ENCODE measurements at places on chromosomes 13 and 19.

GRCh38 chr13:23963184-23963931 lies 66.1 kb upstream of the C1QTNF9B start:
- DNase-seq: no peak

- DNase-seq: no peak
Observed at GRCh38 chr13:79791471-79792042, 310.6 kb downstream of the NDFIP2 start.

GRCh38 chr19:51514866-51515481 lies 13.4 kb upstream of the SIGLEC12 start:
- DNase-seq: peak; percentile 37

- no peak for DNase-seq
Observed at GRCh38 chr13:66264971-66265370, 965.2 kb downstream of the PCDH9 start.

DNA sequence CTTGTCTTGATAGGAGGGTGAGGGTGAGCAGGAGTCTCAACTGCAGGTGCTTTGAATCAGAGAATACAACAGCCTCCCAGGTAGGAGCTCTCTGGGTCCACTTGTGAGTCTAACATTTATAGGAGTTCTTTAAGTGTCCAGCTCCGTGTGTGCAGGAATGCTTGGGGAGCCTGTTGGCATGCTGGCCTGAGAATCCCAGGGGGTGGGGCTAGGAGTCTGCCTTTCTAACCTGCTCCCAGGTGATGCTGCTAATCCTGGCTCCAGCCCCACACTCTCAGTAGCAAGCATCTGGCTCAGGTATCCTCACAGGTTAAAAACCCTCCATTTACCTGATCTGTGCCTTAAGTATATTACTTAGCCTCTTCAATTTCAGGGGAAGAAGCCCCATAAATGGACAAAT lies 368.9 kb downstream of the RBM26 start:
- DNase-seq: no peak

GRCh38 chr13:77714119-77714755 lies 16.8 kb downstream of the SLAIN1 start:
- DNase-seq: no peak

DNA sequence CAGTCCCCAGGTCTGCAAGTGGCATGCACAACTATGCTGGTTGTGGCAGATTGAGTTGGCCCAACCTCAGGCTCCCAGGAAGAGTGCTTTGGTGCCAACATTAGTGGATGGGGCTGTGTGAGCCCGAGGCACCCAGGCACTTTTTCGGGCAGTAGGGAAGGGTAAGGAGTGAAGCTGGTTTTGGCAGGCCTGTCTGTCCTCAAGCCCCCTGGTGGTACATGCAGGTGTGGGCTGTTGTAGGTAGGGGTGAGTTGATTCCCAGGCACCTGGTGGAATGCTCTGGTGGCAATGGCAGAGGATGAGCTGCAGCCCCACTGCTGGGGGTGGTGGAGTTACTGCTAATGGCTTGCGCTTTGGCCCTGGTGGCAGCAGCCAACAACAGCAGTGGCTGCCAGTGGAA lies 723.7 kb upstream of the SLITRK1 start:
- DNase-seq: no peak

- no peak for DNase-seq
Observed at GRCh38 chr19:19262190-19263057, 10.7 kb downstream of the TM6SF2 start.

DNA sequence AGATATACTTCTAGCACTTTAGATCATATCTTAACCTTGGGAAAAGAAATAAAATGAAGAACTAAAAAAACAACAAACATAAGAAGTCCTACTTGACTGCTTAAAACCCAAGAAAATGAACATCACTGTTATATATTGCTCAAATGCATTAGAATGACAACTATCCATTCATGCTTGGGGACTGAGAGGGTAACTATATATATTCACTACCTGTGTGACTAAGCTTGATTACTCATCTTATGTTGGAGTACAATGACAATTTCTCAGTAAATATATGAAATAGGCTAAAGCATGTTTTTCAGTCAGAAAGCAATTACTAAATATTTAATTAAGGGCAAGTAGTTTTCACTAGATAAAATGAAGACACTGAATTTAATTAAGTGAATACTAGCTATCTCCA lies 40.1 kb downstream of the ZC3H13 start:
- DNase-seq: no peak

GRCh38 chr19:16340092-16340491 lies 15.5 kb downstream of the KLF2 start:
- DNase-seq: no peak

DNA sequence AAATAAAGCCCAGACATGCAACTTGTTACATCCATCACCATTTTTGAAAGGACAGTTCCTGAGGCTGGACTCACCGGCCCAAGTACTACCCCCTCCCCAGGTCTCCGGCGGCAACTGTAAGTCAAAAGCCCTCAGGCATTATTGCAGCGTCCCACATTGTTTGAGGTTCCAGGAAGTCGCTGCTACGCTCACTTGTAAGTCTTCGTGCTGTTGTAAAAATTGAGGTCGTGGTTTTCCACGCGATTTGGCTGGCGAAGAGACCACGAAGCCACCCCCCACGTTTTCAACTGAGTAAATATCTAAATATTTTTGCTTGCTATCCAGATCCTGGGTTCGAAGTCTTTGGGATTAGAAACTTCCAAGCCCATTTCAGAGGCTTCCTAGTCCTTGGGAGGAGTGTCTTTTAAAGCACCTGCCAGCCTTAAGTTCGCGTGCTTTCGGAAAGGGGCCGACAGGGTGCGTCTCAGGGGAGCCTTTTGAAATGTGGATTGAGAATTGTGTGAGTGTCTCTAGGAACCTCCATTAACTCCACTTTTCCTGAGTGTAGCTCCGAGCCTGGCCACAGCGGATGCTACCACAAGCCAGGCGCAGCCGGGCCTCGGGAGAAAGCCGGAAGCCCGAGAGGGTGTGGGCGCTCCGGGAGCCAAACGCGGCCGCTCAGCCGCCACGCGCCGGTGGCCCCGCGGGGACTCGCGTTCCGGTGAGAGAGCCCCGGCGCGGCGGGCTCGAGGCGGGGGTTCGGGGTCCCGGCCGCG lies 434 bp upstream of the FNDC3A start:
- peak; percentile 57 for DNase-seq

- DNase-seq: no peak
Observed at GRCh38 chr13:22017226-22017625, 346.4 kb downstream of the FGF9 start.

DNA sequence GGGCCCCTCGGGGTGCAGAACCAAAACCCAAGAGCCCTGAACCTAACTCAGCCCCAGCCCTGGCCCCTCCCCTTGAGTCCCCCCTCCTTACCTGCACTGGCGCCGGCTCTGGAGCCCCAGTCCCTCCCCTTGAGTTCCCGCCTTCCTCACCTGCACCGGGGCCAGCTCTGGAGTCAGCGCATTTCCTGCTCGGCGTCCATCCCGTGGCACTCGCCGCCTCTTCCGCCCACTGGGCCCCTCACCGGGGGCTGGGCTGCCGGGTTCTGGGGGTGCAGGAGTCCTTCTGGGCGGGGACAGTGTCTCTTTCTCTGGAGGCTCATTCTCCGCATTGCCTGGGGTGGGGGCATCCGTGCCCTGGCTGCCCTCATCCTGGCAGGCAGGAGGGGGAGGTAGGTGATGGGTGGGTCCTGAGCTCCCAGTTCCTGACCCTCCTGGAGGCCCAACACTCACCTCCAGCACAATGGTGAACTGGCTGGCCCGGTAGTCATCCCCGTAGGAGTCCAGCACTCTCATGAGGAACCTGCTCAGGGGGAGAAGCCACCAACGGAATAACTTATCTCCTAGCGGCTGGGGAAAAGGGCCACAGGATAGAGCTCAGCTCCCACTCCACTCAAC lies 5.3 kb downstream of the NDUFA3 start:
- no peak for DNase-seq

DNA sequence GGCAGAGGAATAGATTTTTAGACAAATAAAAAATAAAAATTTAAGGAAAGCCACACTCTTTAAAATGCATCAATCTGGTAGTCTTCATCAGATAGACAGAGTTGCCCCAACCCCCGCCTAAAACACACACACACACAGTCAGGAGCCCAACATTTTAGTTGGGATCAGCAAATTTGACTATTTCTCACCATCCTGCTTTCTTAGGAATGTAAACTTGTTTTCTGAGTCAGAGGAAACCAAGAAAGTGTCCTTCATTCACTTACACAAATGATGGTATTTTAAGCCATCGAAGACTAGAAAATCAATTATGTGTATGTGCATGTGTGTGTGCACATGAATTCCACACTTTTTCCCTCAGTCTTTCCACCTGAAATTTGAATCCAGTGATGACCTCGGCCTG lies 1657.5 kb downstream of the SLITRK1 start:
- DNase-seq: no peak

DNA sequence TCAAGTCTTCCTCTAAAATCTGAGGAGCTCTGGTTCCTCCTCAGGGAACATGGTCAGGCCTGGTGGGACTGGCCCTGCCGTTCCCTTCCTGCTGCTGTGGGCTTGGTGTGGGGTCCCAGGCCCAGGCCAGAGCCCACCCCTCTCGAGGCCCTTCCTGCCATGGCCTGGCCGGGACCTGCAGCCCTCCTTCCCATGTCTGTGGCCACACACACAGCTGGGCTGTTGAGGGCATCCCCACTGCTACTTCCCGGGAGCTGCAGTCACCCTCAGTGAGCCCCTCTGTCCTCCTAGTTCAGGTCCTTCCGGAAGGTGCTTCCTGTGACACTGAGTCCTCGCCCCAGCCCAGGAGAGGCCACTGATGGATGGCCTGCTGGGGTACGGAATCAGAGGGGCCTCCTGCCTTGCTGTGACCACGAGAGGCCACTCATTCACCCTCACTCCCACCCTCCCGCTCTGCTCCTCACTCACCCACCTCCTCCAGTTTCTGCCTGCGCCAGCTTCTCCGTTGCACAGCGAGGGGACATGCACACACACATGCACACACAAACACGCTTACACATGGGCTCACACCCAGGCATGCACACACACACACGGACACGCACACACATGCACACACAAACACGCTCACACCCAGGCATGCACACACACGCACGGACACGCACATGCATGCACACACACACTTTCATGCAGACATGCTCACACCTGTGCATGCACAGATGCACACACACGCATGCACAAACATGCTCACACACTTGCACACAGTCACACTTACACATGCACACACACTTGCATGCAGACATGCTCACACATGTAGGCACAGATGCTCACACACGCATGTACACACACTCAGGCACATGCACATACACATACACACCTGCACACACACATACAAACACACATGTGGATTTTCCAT lies 7.3 kb upstream of the MCF2L start:
- no peak for DNase-seq

DNA sequence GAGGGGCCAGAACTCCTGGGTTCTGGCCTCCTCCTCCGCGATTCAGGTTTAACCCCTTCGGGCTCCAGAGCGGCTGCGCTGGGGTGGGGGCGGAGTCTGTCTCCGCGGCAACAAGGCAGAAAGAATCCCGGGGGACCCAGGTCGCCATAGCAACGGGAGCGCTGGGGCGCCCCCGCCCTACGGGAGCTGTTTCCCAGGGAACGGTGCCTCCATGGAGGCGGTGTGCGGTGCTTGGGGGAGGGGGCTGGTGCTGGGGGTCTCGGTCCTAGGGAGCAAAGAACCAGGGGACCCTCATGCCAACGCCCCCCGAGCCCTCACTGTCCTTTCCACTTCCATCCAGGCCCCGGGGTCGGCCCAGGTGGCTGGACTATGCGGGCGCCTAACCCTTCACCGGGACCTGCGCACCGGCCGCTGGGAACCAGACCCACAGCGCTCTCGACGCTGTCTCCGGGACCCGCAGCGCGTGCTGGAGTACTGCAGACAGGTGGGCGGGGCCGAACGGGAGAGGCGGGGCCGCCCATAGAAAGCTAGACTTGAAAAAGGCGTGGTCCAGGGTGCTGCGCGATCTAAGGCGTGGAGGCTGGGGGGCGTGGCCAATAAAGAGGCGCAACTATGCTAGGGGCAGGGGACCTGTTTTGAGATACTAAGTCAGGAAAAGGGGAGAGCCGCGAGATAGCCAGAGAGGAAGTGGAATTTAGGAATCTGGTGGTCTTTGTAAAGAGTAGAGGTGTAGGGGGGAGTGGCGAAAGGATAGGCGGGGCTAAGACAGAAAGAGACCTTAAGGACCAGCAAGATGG lies 1.2 kb downstream of the APLP1 start:
- no peak for DNase-seq

- no peak for DNase-seq
Observed at GRCh38 chr13:110161112-110161882, 145.7 kb downstream of the COL4A1 start.

DNA sequence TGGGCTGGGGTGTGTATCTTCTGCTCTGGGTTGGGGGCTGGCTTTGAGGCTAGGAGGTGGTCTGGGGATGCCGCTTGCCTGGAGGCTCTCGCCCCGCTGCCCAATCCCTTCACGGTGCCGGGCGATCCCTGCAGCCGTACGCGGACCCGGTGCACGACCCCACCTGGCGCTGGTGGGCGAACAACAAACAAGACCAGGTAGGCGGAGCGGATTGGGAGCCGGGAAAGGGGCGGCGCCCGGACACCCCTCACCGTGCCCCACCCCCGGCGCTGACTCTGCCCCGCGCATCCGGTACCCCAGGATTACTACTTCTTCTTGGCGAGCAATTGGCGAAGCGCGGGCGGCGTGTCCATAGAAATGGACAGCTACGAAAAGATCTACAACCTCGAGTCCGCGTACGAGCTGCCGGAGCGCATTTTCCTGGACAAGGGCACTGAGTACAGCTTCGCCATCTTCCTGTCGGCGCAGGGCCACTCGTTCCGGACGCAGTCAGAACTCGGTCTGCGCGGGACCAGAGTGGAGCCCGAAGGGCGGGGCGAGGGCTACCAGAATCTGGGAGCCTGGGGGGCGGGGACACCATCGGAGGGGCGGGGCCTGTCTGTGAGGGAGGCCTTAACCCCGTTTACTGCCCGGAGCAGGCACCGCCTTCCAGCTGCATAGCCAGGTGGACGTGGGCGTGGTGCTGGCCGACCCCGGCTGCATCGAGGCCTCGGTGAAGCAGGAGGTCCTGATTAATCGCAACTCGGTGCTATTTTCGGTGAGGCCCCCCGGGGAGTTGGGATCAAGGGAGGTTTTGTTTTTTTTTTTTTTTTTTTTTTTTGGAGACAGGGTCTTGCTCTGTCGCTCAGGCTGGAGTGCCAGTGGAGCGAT lies 12.1 kb upstream of the PSMD8 start:
- DNase-seq: peak; percentile 27

DNA sequence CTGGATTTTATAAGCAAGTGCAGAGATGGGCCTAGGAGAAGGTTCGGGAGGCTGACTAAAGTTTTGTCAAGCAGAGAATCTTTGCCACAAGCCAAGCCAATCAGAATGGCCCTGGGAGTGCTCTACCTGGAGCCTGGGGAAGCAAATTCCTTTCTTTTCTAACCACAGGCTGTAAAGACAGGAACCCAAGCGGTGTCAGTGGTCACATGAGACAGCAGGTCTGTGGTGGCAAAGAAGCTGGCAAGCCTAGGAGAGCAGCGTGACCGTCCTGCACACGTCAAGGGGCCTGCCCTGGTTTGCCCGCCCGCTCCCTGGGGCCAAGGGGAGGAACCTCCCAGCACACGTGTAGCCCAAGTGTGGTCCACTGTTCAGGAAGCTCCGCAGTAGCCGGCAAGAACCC lies 90.8 kb downstream of the IPO5 start:
- no peak for DNase-seq

GRCh38 chr19:15222738-15223648 lies 9.3 kb downstream of the EPHX3 start:
- DNase-seq: peak; percentile 97

- no peak for DNase-seq
Observed at GRCh38 chr13:43237616-43238015, 214.2 kb downstream of the DNAJC15 start.
